Glomerular endothelial cell (primary cell): ENCODE measurements at places on chromosomes 2 and 18. TPM values are rescaled to one million over a fixed set of nuclear protein-coding genes. Genes with fewer than 3 reads are reported as not detected.

KLHL41 gene
- 0.18 and 0.87 TPM in 2 replicates for total RNA-seq

MEP1B gene
- total RNA-seq: not detected in 2 replicates

COL6A3 gene
- total RNA-seq: 59.2 and 244 TPM in 2 replicates

ABCG5 gene
- not detected in 2 replicates for total RNA-seq

FSHR gene
- total RNA-seq: not detected in 2 replicates

DNA sequence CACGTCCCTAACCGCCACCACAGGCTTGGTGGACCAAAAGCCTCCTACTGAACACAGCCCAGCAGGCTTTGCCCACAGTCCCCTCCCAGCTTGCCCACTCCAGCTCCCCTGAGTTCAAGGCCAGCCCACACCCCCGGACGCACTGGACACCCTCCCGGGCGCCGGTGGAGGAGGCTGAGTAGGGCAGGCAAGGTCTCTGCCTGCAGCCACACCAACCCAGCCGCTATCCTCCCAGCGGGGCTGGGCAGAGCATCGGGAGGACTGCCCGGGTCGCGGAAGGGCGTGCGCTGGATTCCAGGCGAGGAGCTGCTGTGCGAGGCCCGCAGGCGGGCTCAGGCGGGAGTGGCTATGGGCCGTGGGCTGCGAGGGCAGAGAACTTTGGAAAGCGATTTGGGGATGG lies 49.5 kb downstream of the PLEKHB2 start:
- DNase-seq: no peak

DNA sequence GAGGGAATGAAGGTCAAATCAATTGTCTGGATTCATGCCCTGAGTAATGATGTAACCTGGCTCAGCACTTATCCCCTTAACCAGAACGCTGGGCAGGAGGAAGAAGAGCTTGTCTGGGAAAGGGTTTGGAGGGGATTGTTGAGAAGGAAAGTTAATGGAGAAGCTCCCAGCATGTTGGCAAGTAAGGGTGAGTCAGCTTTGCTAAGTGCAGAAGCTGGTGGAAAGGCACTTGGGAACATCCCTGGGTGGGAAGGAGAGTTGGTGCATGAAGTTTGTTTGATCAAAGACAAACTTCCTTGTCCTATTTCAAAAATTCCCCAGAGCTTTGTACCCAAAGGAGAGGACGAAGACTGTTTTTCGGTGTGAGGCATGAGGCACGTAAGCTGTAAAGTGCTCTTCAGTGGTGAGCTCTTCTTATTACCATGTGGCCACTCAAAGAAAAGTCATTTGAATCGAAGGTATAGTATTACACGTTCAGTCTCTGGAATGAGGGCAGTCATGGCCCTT lies 17.6 kb upstream of the DAW1 start:
- DNase-seq: no peak

- DNase-seq: no peak
Measured at GRCh38 chr2:203840655-203841205, 26.8 kb upstream of the CTLA4 start.

DNA sequence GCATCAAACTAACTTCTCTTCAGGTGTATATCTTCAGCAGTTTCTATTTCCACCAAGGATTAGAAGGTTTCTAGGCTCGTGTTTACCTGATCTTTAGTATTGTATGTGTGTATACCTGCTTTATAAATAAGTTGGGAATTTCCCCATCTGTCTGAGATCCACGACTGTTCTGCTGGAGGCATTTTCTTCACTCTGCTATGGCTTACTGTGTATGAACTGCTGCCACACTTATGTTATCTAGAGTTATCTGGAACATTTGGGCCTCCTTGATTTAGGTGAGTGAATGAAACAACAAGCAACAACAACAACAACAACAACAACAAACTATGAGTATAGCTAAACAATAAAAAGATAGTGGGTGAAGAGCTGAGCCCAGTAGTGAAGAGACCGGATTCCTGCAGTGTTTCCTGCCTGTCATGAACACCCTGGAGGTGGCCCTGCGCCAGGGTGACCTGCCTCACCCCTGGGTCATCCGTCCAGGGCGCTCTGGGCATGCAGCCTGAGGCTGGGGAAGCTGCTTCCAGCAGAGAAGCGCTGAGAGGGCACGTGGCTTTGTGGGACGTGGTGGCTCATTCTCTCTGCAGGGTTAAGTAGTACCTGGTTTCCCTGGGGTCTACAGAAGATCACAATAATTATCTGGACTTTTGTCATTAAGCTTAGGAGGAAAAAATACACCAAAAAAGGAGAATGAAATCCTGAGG lies 56.1 kb upstream of the GATA6 start:
- DNase-seq: no peak

GRCh38 chr2:46151577-46151976 lies 145.6 kb upstream of the EPAS1 start:
- DNase-seq: no peak

- DNase-seq: no peak
Measured at GRCh38 chr18:21183670-21184069, 58.4 kb upstream of the GREB1L start.

- no peak for DNase-seq
Measured at GRCh38 chr18:12287684-12288402, 20.2 kb upstream of the TUBB6 start.

GRCh38 chr2:126766969-126767296 lies 111.0 kb downstream of the GYPC start:
- no peak for DNase-seq

DNA sequence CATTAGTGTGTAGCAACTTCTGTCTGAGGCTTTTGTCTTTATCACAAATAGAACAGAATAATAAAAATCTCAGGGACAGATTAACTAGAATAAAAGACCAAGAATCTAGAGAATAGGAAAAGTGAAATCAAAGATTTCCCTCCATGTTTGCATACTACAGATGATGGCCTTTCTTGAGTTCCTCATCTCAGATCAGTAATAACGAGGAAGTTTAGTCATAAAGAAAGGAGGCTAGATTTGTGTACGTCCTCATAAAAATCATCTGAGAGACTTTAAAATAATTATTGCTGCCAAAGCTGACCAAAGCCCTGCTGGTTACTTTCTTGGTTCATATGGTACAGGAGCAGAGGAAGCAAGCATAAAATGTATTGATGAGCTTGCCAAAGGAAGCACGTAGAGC lies 117.3 kb downstream of the MIB1 start:
- no peak for DNase-seq
